ENCODE measurements at places on chromosomes 13 and 19.

- no peak for DNase-seq
These were observed 12.3 kb downstream of the RBM26 start for GRCh38 chr13:79393564-79394249.

GRCh38 chr13:114005206-114005724 lies 31.4 kb upstream of the C13orf46 start:
- no peak for DNase-seq

GRCh38 chr13:37886879-37887278 lies 17.3 kb upstream of the TRPC4 start:
- DNase-seq, result no peak

- no peak for DNase-seq
These were observed 10.1 kb downstream of the TMEM255B start for GRCh38 chr13:113769106-113769505.

DNA sequence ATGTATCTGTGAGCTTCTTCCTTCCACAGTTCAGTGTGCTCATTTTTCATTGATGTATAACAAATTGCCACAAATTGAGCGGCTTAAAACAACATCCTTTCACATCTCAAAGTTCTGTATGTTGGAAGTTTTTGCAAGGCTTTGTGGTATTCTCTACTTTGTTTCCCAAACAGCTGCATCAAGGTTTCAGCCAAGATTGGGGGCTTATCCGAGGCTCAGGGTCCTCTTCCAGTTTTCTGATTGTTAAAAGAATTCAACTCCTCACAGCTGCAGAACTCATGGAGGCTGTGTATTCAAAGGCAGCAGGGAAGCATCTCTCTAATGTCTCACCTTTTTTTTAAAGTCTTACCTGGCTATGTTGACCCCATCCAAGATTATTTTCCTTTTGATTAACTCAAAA lies 1369.8 kb downstream of the PCDH9 start:
- no peak for DNase-seq

DNA sequence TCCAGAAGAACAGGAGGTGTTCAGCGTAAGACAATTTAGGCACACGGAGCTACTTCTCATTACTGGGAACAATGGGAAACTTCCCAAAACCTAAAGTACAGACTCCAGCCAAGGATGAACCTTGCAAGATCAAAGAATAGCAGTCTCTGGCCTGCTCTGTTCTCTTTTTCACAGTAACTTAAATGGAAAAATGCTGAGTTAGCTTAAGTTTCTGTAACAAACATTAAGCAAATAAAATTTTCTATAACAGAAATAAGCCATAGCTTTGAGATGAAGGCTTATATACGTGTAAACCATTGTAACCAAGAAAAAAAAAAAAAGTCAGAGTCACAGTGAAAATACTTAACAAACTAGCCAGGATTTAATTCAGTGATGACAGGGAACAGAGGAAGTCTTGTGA lies 18.2 kb upstream of the ZNF460 start:
- no peak for DNase-seq

DNA sequence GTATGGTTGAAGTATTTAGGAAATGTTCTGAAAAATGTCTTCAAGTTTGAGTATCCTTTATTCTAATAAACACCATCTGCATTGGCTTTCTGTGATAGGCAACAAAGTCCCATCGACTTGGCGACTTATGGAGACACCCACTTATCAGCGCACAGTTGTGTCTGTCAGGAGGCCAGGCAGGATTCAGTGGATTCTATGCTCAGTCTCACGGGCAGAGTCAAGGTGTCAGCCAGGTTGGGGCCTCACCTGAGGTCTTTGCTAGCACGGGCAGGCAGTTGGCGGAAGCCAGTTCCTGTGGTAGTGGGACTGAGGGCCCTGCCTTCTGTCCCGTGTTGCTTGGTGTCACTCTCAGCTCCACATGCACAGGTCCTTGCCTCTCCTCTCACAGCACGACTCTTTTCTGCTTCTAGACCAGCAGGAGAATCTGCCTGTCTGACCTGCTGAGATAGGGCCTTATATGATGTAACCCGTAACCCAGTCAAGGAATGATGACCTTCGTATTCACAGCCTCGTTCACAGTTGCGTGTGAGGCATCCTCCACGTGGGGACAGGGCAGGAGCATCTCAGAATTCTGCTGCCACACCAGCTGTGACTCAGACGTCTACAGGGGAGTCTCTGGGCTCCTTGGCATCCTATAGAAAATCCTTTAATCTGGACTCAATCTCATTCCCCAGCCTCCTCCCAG lies 10.0 kb downstream of the CUL4A start:
- DNase-seq, result no peak

GRCh38 chr13:30679483-30680330 lies 55.6 kb upstream of the ALOX5AP start:
- peak; percentile 60 for DNase-seq

- DNase-seq, result no peak
These were observed 354.0 kb downstream of the SPRY2 start for GRCh38 chr13:79986890-79987289.

- peak; percentile 5 for DNase-seq
These were observed 346.7 kb downstream of the ITGBL1 start for GRCh38 chr13:101799196-101799595.

GRCh38 chr19:45136507-45137178 lies 24.1 kb downstream of the NKPD1 start:
- DNase-seq, result peak; percentile 20
